NCI-H1436 (cell line): ENCODE measurements at places on chromosomes 11 and 22.

DNA sequence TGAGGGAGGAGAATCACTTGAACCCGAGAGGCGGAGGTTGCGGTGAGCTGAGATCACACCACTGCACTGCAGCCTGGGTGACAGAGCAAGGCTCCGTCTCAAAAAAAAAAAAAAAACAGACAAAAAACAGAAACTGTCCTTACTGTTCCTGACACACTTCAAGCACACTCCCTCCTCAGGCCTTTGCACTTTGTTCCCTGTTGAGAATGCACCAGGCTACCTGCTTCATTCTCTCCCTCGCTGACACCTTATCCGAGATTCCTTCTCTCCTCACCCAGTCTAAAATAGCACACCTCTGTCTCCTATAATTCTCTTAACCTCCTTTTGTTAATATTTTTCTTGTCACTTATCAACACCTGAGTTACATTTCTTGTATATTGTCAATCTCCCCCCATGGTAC lies 32.3 kb upstream of the TECTA start:
- DNase-seq = no peak

GRCh38 chr11:44606472-44606871 lies 41.0 kb downstream of the CD82 start:
- no peak for DNase-seq

DNA sequence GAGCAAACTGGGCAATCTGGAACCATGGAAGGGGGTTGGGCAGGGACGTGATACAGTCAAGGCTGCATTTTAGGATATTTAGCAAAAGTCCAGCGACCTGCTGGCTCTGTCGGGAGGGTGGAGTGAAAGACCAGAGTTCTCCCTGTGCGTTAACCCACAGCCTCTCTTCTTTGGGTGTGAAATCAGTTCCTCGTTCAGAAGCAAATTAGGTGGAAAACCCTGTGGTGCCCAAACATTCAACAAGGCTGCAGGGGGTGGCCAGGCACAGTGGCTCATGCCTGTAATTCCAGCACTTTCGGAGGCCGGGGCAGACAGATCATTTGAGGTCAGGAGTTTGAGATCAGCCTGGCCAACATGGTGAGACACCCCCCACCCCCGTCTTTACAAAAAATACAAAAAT lies 5.9 kb downstream of the TMEM151A start:
- DNase-seq = no peak

GRCh38 chr11:58628446-58628845 lies 6.0 kb downstream of the CNTF start:
- no peak for DNase-seq

DNA sequence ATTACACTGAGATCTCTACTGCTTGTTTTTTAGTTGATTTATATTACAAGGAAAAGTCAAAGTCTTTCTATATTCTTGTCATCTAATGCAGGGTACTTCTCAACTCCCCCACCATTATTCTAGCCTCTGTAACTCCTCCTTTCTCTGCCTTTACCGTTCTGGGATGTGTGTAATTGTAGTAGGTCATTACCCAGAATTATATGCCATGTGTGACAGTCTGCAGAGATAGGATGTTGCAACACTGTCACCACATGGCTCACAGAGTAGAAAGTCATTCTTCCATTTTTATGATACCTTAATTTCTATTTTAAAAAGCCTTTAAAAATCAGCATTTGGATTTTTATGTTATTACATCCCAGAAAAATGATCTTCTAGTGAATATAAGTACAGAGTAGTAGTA lies 32.7 kb downstream of the ZNF143 start:
- DNase-seq = no peak

GRCh38 chr22:36238373-36239149 lies 766 bp downstream of the APOL2 start:
- DNase-seq = peak; percentile 17

GRCh38 chr11:47314992-47315391 lies 37.5 kb downstream of the MYBPC3 start:
- no peak for DNase-seq

- no peak for DNase-seq
Measured at GRCh38 chr11:102157219-102157618, 47.0 kb downstream of the YAP1 start.

GRCh38 chr22:41478891-41479521 lies 10.1 kb downstream of the ACO2 start:
- DNase-seq = no peak

GRCh38 chr11:122852074-122852795 lies 13.9 kb downstream of the CRTAM start:
- DNase-seq = no peak

- DNase-seq = no peak
Measured at GRCh38 chr22:41308054-41308453, 6.7 kb downstream of the ZC3H7B start.

DNA sequence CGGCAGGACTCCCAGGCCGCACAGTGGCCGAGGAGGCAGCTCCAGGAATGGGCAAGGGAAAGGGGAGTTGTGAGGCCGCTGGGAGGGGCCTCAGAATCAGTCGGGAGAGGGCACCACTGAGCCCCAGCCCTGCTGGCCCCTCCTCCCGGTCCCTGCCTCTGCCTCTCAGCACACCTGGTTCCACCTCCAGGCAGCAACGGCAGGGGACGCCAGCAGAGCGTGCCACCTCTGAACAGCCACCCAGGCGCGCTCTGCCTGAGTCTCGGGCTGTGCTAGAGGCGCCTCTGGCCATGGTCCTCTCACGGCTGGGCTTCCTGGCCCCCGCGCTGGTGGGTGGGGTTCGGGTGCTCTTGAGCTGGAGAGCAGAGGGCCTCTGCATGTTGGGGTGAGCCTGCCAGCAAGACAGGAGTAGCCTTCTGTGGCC lies 33.0 kb downstream of the MOB2 start:
- no peak for DNase-seq

- no peak for DNase-seq
Measured at GRCh38 chr22:43535336-43535735, 123.5 kb downstream of the MPPED1 start.

DNA sequence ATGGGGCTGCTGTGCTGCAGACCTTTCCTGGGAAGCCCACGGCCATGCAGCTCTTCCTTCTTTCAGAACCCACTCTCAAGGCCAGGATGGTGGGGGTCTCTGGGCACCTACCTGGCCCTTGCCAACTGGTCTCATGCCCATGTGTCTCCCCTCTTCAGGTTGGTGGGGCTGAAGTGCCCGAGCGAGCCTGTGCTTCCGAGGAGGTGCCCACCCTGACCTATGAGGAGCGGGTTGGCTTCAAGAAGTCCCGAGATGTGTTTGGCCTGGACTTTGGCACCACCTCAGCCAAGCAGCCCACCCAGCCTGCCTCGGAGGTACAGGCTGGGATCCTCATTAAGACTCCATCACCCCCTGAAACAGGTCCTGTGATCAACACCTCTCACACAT lies 9.9 kb downstream of the THAP7 start:
- DNase-seq = no peak

DNA sequence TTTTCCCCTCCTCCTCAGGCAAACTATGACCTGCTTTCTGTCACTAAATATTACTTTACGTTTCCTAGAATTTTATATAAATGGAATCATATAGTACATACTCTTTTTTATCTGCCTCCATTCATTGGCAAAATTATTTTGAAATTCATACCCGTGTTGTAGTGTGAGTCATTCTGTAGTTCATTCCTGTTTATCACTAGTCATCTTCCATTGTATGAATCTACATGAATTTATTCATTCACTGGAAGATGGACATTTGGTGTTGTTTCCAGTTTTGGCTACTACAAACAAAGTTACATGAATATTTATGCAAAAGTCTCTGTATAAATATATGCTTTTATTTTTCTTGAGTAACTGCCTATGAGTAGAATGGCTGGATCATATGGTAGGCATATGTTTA lies 60.7 kb upstream of the OPCML start:
- DNase-seq = no peak
